Stimulated activated CD4-positive, alpha-beta T cell treated with anti-CD3 and anti-CD28 coated beads, Interleukin-2, amount 100 ng/mL, for 4 hours (primary cell): ENCODE measurements at places on chromosomes 6 and 20.

- DNase-seq, result no peak
Measured at GRCh38 chr6:138618168-138618567, 118.9 kb upstream of the NHSL1 start.

- DNase-seq, result no peak
Measured at GRCh38 chr20:31861135-31861384, 9.3 kb downstream of the DUSP15 start.

DNA sequence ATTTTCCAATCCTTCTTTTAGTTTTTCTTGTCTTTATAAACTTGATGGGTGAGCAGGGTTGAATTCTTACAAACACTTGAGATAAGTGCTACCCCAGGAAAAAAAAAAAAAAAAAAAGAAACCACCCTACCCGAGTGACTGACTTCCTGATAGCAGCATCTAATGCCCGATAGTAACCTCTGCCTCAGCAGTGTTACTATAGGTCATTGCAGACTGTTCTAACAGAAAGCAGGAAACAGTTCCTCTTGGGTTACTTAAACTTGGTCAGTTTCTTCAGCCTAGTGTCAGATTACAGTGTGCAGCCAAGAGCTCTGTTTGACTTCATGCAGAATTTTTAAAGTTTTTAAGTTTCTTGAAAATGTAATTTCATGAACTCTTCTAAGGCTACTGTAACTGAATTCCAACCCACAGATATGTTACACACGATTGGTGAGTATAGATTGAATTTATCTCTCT lies 2.1 kb downstream of the MYLIP start:
- no peak for DNase-seq

- DNase-seq, result no peak
Measured at GRCh38 chr6:43435682-43436437, 8.5 kb downstream of the ABCC10 start.

DNA sequence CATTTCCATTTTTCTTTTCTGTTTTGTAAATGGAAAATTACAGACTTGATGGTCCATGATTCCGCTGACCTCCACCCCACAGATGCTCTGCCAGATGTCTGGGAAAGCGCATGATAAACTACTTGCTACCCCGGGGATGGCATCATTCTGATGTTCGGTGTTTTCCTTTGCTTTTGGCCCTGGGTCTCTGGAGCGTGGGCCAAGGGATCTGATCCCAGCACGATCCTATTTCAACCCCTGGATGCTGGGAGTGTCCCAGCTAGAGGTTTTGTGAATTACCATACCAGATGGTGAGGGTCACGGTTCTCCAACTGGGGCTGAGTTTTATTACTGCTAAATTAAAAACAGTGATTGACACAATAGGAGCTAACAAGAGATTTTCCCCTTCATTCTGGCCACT lies 25.2 kb upstream of the MYLIP start:
- DNase-seq, result no peak

DNA sequence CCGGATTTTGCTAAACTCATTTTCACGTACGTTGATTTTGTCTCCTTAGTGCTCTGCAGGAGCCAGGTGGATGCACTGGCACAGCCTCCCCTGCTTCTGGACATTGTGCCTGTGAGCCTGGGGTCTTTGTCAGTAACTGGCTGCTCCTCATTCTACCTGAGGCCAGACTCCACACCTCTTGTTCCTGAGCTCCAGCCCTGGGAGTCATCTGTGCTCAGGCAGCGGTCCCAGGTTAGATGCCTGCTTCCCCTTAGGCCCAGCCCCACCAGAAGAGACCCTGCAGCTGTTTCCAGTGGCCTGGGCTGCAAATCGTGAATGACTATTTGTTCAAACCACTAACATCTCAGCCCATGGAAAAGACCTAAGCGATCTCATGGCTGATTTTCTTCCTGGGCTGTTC lies 129.1 kb downstream of the ERMARD start:
- DNase-seq, result no peak

- DNase-seq, result no peak
Measured at GRCh38 chr6:45423111-45423823, 45.5 kb upstream of the SUPT3H start.

GRCh38 chr20:58375759-58376352 lies 13.2 kb upstream of the VAPB start:
- no peak for DNase-seq

- DNase-seq, result no peak
Measured at GRCh38 chr20:38098952-38099351, 65.4 kb downstream of the RPRD1B start.

GRCh38 chr6:31125162-31125561 lies 4.9 kb upstream of the CDSN start:
- no peak for DNase-seq

DNA sequence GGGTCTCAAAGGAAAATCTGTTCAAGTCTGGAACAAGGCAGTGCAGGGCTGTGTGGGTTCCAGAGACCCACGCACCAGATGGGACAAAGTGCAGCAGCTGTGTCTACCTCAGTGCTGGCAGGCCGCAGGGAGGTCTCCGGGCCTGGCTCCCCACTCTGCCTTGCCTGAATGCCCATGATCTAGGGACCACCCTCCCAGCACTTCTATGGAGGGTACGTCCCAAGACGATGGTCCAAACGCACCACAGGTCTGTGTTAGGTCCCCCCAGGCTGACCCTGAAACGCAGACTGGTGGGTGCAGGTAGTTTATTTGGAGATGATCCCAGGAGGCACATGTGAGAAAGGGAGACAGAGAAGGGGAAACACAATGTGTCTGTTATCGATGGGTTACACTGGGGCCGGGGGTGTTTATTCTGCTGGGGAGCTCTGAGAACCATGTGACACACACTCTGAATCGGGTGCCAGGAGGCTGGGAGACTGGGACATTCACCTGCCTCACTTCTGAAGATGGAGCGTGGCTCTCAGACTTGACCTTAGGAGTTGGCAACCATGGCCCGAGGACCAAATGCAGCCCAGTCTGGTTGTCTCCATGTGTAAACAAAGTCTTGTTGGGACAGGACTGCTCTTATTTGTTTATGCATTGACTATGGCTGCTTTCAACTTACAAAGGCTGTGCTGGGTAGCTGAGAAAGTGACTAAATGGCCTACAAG lies 21.7 kb downstream of the CST9L start:
- no peak for DNase-seq

DNA sequence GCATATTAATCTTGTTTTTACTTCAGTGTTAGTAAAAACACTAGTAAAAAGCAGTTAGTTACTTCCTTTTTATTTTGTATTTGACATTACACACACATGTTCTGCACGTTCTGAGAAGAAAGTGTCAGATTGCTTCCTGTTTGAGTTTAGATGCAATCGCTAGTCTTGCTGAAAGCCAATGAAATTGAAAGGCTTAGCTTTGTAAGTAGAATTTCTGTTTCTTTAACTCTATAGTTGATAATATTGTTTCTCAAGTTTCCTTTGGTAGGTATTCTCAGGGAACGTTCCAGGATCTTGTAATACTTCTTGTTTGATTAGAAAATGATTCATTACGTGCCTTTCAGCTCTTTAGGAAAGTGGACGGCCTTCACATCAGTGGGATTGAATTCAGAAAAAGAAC lies 55.0 kb downstream of the CDKAL1 start:
- DNase-seq, result no peak

- DNase-seq, result no peak
Measured at GRCh38 chr6:140957386-140957785, 1175.3 kb upstream of the GJE1 start.

GRCh38 chr20:3864518-3864917 lies 17.9 kb downstream of the MAVS start:
- no peak for DNase-seq

DNA sequence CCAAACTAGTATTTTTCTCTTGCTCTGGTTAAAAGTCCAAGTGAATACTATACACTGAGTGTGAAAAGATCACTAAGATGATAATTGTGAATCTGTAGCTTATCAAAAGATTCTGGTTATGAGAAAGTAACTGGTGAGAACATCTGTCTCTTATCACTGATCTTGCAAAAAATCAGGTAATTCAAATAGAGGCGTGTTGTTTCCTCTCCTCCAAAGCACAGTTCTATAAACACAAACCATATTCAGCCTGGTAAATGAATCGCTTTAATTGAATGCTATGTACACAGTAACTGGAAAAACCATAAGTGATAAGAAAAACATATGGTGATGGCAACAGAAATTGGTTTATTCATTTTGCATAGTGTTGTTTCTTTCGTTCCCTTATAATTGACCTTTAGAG lies 161.0 kb downstream of the RALGAPA2 start:
- DNase-seq, result no peak

DNA sequence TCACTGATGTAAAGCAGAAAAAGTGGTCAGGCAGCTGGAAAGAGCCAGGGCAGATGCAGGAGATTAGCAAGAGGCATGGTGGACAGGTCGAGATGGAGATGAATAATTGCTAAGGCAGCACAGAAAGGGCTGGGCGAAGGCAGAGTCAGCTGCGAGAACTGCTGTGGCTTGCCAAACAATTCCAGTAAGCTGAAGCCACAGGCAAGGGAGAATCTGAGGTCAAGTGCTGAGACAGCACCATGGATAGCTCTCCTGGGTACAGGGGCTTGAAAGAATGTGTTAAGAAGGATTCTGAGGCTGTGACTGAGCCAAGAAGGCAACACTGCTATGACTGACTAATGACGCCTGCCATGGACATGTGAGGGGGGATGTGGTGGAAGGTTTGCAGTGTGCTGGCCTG lies 220.8 kb upstream of the FOXA2 start:
- DNase-seq, result no peak

DNA sequence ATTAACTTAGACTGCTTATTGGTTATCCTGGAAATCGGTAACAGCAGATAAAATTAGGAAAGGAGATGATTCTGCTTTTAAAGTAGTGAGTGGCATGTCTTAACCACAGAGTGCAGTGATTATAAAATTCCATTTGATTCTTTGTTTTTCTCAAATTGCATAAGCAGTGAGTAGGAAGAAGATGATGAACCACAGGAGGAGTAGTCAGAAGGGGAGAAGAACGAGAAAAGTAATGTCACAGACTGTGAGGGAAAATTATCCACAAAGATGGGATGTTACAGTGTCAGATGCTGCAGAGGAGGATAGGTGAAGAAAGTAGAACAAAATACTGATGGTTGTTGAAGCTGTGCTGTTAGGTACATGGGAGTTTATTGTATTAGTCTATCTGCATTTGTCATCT lies 63.0 kb downstream of the ITCH start:
- no peak for DNase-seq

DNA sequence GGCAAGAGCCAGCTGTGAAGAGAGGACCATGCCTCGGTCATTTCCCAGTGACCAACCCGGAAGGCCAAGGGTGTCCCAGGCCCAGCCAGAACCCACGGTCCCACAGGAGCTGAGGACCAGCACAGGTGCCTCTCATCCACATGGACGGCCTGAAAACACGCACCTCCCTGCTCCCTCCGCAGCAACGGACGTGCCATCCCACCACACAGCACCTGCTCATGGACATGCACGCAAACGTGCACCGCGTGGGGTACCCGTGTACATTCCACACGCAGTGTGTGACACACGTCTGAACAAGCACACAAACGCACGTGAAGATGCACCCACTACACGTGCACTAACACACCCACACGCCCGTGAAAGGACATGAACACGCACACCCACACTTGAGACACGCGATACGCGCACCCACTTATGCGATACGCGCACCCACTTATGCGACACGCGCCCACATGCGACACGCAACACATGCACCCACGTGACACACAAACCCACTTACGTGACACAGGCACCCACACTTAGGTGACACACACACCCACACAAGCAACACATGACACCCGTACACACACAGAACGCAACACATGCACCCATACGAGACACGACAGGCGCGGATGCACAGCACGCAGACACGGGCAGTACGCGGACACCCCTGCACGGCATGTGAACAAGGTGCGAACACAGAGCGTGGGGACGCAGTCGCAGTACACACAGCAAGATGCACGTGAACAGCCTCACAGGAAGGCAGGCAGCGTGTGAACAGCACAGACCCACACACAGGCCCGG lies 30.1 kb downstream of the LAMA5 start:
- DNase-seq, result no peak

DNA sequence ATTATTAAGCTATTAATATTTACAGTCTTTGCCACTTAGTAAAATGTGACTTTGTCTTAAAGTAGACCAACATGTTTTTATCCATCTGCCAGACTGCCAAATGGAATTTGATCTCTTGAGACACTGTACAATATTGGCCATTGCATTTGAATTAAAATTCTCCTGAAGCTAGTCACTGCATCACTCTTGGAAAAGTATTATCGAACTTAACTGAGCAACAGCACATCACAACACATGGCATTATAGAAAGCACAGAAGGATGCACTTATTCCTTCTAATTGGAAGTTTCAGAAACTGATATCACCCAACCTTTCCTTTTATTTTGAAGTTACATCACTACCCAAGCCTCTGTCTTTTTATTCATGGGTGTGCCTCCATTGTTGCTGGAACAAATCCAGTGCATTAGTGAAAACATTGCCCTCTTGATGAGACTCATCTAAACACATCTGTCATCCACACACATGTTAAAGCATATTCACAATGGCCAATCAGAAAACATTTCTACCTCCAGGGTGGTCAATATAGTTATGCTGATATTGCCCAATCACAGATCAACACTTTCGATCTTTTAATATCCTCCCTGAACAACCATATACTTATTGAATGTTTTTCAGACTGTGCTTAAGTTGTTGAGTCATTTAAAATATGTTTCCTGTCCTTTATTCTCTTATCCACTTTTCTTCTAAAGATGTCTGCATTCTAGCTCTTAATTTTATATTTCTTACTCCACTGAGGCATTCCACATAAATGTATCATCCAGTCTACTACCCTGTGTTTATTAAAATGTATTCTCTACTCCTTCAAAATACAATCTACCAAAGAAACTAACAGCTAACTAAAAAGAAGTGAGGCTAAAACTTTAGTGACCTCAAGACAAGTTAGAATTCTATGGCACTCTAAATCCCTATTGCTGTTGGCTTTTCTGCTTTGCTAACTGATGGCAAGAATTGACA lies 535.0 kb downstream of the RFPL4B start:
- no peak for DNase-seq
